ENCODE measurements at places on chromosomes 13 and 19.

DNA sequence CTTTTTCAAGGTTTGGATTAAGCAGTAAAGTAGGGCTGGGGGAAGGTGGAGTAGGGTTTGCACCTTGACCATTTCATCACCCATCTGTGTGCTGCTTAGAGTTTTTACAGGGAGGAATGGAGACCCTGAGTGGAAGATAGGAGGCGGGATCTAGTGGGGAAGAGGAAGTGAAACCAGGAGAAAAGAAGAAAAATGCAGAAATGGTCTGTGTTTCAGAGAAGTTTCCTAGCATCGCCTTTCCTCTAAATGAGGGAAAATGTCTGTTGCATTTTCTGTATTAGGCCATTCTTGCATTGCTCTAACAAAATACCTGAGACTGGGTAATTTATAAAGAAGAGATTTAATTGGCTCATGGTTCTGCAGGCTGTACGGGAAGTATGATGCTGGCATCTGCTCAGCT lies 64.1 kb downstream of the TPT1 start:
- DNase-seq, result no peak

DNA sequence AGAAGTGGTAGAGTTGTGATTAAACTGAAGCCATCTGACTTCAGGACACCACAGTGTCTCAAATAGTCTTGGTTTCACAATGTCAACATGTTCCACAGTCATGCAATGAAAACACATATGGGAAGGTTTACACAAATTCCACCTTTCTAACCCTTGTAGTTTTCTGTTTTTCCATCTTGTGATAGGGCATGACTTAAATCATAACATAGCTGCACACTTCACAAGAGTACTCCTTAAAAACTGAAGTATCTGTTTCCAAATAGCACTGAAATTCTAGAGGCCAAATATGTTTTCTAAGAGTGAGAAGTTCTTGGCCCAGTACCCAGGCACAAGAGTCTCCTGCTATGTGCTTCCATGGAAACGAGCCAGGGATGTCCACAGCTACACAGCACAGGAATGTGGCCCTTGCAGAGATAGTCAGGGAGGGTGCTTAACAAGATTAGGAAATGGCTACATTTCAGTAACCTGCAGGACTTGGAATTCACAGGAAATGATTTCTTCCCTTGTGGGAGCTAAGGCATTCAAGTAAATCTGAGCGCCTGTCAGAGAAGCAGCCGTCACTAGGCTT lies 269.1 kb downstream of the NDFIP2 start:
- no peak for DNase-seq

- DNase-seq, result no peak
Measured at GRCh38 chr19:38773469-38774177, at the start of gene LGALS7. LGALS7 (minus strand) TSS chr19:38773517; CDS start chr19:38773492, 25 bp downstream.

GRCh38 chr13:102191951-102192502 lies 209.8 kb downstream of the FGF14 start:
- DNase-seq, result no peak

DNA sequence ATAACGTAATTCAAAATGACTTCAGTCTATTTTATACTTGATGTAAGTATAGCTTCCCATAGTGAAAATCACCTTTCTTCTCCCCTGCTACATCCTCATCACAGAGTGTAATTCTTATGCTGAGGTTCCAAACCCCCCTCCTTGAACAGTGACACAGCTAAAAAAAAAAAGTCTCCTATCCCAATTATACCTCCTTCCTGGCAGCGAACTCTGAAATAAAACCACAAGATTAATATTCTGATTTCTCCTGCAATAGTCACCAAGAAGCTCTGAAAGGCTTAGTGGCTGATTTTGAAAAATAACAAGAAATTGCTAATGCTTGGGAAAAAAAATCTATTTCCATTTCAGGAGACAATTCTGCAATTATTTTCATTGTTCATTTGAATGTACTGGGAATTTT lies 36.3 kb downstream of the EFNB2 start:
- DNase-seq, result no peak

Measured in neural crest cell (in vitro differentiated cells).